ENCODE measurements at places on chromosomes 2 and 18.

- DNase-seq = no peak
These were observed 56.7 kb downstream of the CWC22 start for GRCh38 chr2:179950391-179950790.

- no peak for DNase-seq
These were observed 42.4 kb downstream of the PLCL1 start for GRCh38 chr2:197846777-197847176.

- no peak for DNase-seq
These were observed 37.8 kb upstream of the RBM44 start for GRCh38 chr2:237760506-237761502.

DNA sequence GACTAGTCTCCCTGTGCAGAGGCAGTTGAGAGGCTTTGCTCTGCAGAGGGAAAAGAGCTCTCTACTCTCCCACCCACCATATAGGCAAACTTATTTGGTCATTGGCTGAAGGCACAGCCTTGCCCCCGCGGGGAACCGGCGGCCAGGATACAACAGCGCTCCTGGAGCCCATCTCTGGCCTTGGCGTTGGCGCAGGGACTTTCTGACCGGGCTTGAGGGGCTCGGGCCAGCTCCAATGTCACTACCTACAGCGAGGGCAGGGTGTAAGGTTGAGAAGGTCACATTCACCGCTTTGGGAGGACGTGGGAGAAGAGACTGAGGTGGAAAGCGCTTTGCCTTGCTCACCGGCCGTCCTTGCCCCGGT lies 2.2 kb downstream of the ONECUT2 start:
- no peak for DNase-seq

DNA sequence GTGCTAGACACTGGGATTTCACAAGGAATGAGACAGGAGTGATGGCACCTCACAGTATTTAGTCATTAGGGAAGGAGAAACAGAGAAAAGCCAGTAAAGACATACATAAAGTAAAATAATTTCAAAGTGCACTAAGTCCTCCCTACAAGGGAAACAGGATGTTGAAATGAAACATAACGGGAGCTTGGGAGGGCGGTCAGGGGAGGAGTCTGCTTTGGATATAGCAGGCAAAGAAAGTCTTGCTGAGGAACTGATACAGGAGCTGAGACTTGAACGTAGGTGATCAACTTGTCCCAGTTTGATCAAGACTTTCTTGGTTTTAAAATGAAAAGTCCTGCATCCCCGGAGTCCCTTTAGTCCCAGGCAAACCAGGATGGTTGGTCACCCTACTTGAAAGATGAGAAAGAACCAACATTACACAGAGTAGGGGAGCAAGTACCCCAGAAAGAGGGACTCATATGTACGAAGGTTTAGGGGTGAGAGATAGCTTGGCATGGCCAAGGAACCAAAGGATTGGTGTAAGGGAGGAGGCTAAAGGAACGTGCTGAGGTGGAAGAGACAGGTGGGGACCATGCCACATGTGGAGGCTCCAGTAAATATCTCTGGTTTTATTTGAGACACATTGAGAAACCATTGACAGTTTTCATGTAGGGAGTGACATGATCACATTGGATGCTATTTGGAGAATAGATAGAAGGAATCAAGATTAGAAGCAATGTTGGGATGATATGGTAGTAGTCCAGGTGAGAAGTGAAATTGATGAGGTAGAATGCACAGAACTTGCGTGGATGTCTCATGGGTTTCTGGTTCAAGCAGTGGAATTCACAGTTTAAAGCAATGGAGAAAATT lies 28.4 kb downstream of the FBXO48 start:
- no peak for DNase-seq

DNA sequence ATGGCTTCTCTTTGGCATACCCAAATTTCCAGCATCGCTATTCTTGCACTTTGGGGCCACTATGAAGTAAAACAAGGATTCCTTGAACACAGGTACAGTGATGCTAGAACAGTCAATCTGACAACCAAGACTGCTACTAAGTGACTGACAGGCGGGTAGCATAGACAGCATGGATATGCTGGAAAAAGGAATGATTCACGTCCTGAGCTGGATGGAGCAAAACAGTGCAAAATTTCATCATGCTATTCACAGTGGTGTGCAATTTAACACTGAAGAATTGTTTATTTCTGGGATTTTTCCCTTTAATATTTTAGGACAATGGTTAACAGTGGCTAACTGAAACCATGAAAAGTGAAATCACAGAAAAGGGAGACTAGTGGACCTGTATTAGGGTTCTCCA lies 1511.2 kb upstream of the ZEB2 start:
- DNase-seq = no peak

- DNase-seq = no peak
These were observed 23.9 kb downstream of the CTLA4 start for GRCh38 chr2:203891474-203891873.

GRCh38 chr2:63755965-63756364 lies 85.7 kb upstream of the UGP2 start:
- DNase-seq = no peak

DNA sequence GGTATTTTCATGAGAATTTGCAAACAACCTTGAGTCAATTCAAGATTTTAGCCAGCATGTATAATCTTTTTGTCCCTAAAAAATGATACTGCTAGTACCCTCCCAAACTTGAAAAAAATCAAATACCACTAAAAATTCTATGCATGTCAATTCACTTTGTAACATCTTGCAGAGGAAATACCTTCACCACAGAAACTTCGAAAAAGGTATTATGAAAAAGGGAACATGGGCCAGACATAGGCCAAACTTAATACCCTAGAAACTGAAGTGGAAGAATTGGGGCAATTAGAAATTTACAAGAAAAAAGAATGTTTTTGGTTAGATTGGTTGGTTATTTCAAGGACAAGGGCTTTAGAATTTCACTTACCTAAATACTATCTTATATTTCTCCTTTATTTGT lies 48.5 kb downstream of the PAX3 start:
- no peak for DNase-seq

GRCh38 chr2:174524527-174524926 lies 37.7 kb upstream of the GPR155 start:
- DNase-seq = no peak

GRCh38 chr18:34660572-34660971 lies 49.5 kb upstream of the DTNA start:
- no peak for DNase-seq

GRCh38 chr2:20611844-20612356 lies 39.0 kb downstream of the HS1BP3 start:
- no peak for DNase-seq

DNA sequence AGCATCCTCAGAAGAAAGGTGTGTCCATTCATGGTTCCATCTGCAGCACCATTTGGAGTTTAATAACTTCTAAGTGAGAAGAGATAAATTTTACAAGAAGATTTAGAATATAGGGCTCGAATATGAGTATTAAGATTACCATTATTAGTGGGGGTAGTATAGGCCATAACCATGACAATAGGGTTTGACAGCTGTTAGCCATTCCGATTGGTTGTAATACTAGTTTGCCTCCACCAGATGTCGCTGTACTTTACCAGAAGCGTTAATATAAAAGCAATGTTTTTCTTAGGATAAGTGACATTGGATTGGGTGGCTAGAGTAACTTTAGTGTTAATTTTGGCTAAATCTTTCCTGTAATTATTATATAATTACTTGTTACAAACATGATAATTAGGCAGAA lies 107.5 kb upstream of the SRD5A2 start:
- no peak for DNase-seq

GRCh38 chr18:42689310-42689709 lies 426.2 kb downstream of the RIT2 start:
- DNase-seq = no peak

- DNase-seq = no peak
These were observed 155.7 kb upstream of the SH3BP4 start for GRCh38 chr2:234796045-234796591.

GRCh38 chr18:6052449-6052913 lies 157.2 kb upstream of the TMEM200C start:
- DNase-seq = no peak

- DNase-seq = peak; percentile 31
These were observed 305.4 kb upstream of the HS6ST1 start for GRCh38 chr2:128623776-128624761.

- DNase-seq = no peak
These were observed 21.6 kb upstream of the AAK1 start for GRCh38 chr2:69665152-69665551.

GRCh38 chr18:55443776-55444175 lies 144.2 kb downstream of the TCF4 start:
- no peak for DNase-seq

DNA sequence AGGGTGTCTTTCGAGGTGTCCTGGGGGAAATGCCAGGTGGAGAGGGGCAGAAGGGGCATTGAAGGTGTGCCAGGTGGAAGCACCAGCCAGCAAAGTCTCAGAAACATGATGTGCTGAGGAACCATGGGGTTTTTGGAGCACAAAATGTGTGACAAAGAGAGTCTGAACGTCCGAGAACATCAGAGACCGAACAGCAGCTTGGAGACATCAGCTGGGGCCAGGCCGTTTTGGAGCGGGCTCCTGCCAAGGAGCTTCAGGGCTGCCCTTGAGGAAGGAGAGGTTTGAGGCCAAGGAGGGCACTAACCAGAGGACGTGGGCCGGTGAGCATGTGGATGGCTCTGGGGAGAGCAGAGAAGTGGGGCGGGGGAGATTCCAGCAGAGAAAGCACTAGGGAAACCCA lies 5.3 kb upstream of the MBP start:
- DNase-seq = no peak

GRCh38 chr2:195470622-195471021 lies 186.4 kb upstream of the SLC39A10 start:
- DNase-seq = no peak

DNA sequence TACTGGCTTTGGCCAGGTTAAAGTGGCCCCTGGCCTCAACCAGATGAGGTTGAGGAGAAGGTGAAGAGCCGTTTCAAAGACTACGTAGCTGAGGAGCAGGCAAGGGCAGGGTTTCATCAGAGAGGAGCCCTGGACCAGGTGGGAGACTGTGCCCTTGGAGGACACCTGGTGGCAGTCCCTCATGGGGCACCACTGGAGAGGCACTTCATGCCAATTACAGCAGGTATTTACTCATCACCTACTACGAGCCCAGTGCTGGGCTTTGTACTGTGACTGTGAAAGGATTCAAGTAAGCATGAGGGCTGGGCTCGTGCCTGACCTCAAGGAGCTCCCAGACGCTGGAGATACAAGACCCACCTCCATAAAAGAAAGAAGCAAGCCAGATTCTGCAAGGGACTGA lies 37.6 kb downstream of the SMAD7 start:
- peak; percentile 12 for DNase-seq

DNA sequence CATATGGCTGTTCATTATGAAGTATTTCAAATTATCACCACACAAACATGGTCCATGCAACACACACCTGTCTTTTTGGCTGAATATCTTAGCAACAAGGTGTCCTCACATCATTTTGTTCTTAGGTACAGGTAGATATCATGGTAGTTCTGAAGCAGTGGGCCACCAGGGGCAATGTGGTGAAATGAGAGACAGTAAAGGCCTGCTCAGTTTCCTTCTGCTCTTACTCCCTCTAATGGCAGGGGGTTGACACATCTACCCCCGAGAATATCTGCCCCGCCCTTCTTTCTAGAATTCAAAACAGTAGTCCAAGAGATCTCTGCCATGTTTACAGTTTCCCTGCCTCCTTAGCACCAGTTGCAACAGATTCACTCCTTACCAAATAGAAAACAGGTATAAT lies 147.0 kb upstream of the KLHL14 start:
- DNase-seq = peak; percentile 3

GRCh38 chr2:205885492-205886099 lies 200.4 kb downstream of the INO80D start:
- DNase-seq = no peak

DNA sequence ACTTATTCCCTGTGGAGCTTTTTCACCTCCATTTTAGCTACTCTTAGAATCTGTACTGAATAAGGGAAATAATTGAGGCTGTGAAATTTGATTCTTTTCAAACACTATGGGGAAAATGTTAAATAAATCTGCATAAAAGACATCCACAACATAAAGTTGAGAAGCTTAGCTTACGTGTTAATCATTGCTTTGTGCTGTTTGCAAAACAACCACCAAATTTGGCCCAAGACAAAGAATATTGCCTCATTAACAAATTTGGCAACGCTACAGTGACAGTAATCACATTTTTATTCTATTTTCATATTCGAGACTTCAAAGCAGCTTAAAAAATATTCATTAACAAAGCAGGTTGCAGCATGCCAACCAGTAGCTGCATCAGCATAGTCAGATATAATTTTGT lies 437.6 kb downstream of the DPP10 start:
- DNase-seq = no peak

DNA sequence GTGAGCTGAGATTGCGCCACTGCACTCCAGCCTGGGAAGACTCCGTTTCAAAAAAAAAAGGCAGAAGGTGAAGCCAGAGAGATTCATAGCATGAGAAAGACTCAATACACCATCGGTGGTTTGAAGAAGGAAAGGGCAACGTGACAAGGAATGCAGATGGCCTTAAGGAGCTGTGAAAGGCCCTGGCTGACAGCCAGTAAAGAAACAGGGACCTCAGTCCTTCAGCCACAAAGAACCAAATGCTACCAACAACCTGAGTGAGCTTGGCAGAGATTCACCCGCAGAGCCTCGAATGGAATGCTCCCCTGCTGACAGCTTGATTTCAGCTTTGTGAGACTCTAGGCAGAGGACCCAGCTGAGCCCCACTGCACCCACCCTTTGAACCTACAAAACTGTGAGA lies 154.9 kb upstream of the NDUFV2 start:
- no peak for DNase-seq

GRCh38 chr2:38060236-38061018 lies 15.5 kb downstream of the CYP1B1 start:
- DNase-seq = no peak

GRCh38 chr2:200131307-200131706 lies 175.2 kb upstream of the SPATS2L start:
- no peak for DNase-seq

DNA sequence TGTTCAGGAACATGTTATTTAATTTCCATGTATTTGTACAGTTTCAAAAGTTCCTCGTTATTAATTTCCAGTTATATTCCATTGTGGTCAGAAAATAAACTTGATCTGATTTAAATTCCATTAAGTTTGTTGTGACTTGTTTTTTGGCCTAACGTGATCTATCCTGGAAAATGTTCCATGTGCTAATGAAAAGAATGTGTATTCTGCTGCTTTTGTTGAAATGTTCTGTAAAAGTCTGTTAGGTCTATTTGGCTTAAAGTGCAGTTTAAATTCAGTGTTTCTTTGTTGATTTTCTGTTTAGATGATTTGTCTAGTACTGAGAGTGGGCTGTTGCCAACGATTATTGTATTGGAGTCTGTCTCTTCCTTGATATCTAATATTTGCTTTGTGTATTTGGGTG lies 148.0 kb downstream of the UBR3 start:
- DNase-seq = no peak

GRCh38 chr2:223460774-223461211 lies 141.4 kb downstream of the SCG2 start:
- DNase-seq = no peak

GRCh38 chr2:46666754-46667153 lies 187.4 kb downstream of the TMEM247 start:
- no peak for DNase-seq

GRCh38 chr2:200335657-200336056 lies 29.2 kb downstream of the SPATS2L start:
- no peak for DNase-seq

GRCh38 chr2:209977386-209978239 lies 24.8 kb upstream of the RPE start:
- DNase-seq = no peak

All from NCI-H2029 (cell line).